ENCODE measurements at places on chromosomes 12 and 14.

DNA sequence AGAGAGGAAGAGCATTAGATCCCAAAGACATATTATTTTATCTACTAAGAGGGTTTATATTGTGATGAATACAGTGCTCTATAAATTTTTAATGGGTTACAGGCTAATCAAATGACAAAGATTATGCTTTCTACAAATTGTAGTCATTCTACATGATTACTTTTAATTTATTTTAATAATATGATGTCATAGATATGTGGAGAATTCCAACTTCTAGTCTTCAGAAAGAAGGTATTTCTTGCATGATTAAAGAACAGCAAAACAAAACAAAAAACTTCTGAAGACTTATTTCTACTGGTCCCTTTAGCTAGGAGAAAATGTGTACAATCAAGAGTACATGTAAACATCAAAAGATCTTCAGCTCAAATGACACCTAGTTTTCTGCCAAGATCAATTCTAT lies 71.5 kb upstream of the FOXG1 start:
- no peak for DNase-seq

DNA sequence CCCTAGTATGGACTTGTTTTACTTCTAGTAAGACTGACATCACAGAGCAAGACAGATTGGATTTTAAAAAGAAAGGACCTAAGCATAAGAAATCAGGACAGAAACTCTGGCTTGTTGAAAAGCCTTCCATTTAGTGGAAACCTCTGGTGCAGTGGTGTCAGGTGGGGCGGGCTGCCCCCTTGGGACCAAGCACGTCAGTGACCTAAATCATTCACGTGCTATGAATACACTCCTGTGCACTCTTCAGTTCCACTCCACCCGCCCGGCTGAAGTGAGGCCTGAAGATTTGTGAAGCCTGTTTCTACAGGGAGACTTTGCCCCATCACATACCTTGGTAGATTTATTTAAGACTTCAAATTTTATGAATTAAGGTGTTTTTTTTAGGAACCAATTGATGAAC lies 58.2 kb upstream of the STRN3 start:
- DNase-seq, result no peak

- DNase-seq, result no peak
These were observed 782.5 kb downstream of the C12orf50 start for GRCh38 chr12:87246726-87247125.

GRCh38 chr14:21320913-21321312 lies 41.0 kb downstream of the RPGRIP1 start:
- no peak for DNase-seq

GRCh38 chr12:83321971-83322370 lies 635.3 kb downstream of the TMTC2 start:
- DNase-seq, result no peak

DNA sequence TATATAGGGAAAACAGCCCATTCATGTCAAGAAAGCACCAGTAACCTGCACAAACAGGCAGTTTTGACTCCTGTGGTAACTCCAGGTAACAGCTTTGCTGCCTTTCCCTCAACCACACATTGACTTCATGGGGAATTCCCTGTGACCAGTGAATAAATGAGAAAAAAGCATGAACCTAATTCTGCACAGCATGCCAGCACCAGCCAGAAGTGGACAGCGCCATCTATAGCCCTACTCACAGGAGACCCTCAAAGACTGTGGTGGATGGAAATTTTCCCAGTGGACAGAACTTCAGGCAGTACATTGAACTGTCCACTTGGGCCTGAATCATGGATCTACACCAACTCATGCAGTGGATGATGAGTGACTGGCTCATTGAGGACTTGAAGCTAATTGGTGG lies 152.1 kb downstream of the SLC8A3 start:
- no peak for DNase-seq

- no peak for DNase-seq
These were observed 744 bp downstream of the STYX start for GRCh38 chr14:52730709-52731111.

GRCh38 chr14:99168330-99168729 lies 103.7 kb downstream of the BCL11B start:
- DNase-seq, result no peak

- DNase-seq, result peak; percentile 37
These were observed 94.9 kb downstream of the DUSP16 start for GRCh38 chr12:12467688-12468261.

- DNase-seq, result no peak
These were observed 149.5 kb downstream of the IPO8 start for GRCh38 chr12:30546121-30546520.

GRCh38 chr12:29222200-29222599 lies 73.1 kb downstream of the FAR2 start:
- no peak for DNase-seq

- DNase-seq, result no peak
These were observed 37.9 kb upstream of the GALNT9 start for GRCh38 chr12:132367071-132367851.

GRCh38 chr14:30225176-30225575 lies 297.5 kb upstream of the PRKD1 start:
- no peak for DNase-seq

GRCh38 chr14:50249136-50249775 lies 17.9 kb upstream of the SOS2 start:
- DNase-seq, result no peak

- no peak for DNase-seq
These were observed 99.7 kb upstream of the PLEKHG7 start for GRCh38 chr12:92602930-92603623.

GRCh38 chr14:60133487-60133886 lies 31.7 kb downstream of the DHRS7 start:
- DNase-seq, result no peak

GRCh38 chr12:113054948-113055486 lies 1.5 kb upstream of the DTX1 start:
- DNase-seq, result no peak

- no peak for DNase-seq
These were observed 9.8 kb upstream of the GNPNAT1 start for GRCh38 chr14:52801014-52801712.

- DNase-seq, result no peak
These were observed 66.2 kb downstream of the IRF2BPL start for GRCh38 chr14:76962303-76962660.

GRCh38 chr12:6361834-6362233 lies 13.5 kb downstream of the SCNN1A start:
- DNase-seq, result no peak

- no peak for DNase-seq
These were observed 750.2 kb downstream of the TMEM121 start for GRCh38 chr14:106276326-106277267.

GRCh38 chr14:24080888-24081738 lies 9.8 kb downstream of the CPNE6 start:
- peak; percentile 56 for DNase-seq

DNA sequence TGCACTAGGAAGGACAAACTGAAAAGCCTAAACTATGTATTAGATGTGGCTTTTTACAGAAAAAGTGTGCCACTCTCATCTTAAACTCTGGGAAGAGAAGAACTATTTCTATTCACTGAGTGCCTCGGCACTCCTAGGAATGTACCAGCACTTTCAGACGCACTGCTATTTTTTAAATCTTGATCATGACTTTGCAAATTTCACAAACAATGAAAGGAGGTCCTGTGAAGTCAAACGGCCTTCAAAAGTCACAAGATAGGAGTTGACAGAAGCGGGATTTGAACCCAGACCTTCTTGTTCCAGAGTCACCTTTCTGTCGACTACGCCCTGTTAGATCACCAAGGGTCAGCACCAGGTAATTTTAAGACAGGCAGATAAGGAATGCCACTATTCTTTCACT lies 365.4 kb downstream of the VRK1 start:
- no peak for DNase-seq

DNA sequence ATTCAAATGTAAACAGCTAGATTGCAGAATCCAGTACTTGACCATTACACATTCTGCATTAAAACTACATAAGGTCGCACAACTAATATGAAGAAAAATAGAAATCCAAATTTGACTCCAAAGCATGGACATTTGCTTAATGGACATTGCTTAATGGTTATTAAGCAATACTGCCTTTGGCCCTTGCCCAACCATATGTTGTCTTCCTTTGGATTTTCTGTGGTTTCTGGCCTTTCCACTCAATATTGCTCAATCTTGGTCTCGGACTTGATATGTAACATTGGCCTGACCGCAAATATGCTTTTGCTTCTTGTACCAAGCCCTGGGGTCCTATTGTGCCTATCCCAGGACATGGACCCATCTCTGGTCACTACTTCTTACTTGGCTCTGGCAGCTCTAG lies 67.2 kb downstream of the PTPRR start:
- no peak for DNase-seq

- no peak for DNase-seq
These were observed 199.9 kb downstream of the LRIG3 start for GRCh38 chr12:58720421-58720820.

GRCh38 chr12:91854725-91855124 lies 290.9 kb downstream of the BTG1 start:
- no peak for DNase-seq

DNA sequence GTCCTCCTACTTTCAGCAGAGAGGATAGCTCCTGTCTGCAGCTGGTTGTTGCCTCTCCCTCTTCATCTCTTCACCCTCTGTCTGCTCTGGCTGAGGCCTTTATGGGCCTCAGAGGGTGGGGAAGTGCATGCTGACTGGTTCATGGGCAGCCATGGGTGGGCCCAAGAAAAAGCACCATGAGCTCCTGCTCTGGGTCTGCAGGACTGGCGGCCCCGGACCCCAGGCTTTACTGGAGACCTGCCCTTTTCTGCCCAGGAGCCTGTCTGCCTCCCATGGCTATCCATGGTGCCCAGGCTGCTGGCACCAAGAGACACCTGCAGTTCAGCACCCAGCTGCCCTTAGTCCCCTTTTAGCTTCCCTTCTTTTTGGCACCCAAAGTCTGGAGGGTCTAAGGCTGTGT lies 137.1 kb downstream of the PTPRR start:
- no peak for DNase-seq

DNA sequence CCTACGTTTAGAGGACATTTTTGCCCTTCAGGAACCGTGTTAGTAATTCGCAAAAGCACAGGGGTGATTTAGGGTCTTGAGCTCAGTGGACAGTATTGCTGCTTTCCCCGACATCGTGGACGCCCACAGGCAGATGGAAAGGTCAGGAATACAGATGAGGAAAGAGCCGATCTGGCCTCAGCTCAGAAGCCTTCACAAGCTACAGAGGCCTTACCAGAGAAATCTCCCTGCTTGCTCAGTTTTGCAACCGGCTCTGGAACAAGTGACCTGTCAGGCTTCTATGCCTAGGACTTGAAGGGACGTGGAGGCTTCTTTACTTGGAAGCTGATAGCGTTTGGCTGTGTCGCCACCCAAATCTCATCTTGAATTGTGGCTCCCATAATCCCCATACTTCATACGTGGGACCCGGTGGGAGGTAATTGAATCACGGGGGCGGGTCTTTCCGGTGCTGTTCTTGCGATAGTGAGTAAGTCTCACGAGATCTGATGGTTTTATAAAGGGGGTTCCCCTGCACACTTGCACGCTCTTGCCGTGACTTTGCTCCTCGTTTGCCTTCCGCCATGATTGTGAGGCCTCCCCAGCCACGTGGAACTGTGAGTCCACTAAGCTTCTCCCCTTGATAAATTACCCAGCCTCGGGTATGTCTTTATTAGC lies 332.5 kb downstream of the MED13L start:
- DNase-seq, result no peak

GRCh38 chr12:53192531-53193021 lies 11.9 kb upstream of the CSAD start:
- no peak for DNase-seq

DNA sequence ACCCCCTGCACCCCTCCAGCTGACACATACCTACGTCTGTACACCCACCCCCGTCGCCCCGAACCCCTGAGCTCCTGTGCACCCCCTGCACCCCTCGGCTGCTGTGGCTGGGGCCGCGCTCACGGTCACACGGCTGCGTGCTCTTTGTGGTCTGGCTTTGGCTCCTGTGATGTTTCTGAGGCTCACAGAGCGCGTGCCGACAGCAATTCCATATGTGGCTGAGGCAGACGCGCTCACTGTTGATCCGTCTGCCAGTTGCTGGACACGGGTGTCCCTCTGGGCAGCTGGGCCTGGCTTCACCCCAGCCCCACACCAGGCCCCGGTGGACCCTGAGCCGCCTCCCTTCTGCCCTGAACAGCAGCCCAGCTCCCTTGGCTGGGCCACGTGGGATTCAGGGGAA lies 46.5 kb downstream of the LRCOL1 start:
- no peak for DNase-seq

GRCh38 chr12:123293178-123293760 lies 21.6 kb upstream of the CDK2AP1 start:
- no peak for DNase-seq

GRCh38 chr14:36939265-36939664 lies 233.1 kb downstream of the SLC25A21 start:
- DNase-seq, result no peak

- no peak for DNase-seq
These were observed 255.0 kb downstream of the PAX9 start for GRCh38 chr14:36916668-36917067.

- DNase-seq, result no peak
These were observed 407.9 kb upstream of the ATXN7L3B start for GRCh38 chr12:74129702-74130101.

DNA sequence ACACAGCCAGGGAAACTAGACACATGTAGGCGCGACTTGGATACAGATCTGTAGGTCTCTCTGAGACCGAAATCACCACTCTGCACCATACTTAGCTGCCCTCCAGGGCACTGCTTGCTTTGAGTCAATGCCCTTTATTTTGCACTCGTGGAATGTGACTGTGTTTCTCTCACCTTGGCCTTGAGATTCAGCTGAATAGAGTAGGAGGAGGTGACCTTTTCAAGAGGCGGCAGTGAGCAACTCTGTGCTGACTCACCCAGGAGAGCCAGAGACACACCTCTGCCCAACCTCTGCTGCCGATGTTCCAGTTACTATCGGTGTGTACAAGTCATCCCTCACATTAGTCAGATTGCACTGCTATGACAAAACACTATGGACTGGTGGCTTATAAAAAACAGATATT lies 583.4 kb downstream of the VRK1 start:
- no peak for DNase-seq

DNA sequence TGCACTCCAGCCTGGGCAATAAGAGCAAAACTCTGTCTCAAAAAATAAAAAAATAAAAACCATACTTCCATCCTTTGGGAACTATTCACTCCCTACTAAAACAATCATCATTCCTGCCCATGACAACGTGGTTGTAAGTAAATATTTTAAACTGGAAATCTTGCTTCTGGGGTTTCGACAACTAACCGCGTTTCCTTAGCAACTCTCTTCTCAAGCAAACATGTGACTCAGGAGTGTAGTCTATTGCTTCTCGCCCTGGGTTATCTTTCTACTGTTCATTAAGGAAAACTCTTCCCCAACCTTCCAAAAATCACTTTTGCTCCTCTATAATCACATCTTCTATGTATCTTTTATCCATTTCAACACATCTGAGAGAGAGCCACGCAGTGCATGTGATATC lies 21.8 kb downstream of the APPL2 start:
- DNase-seq, result no peak

- no peak for DNase-seq
These were observed 58.0 kb downstream of the LGMN start for GRCh38 chr14:92690171-92691011.
